ENCODE measurements at places on chromosomes 2 and 18.
A peak's percentile ranks its signal among the peaks of the same experiment; 100 is the strongest.

DNA sequence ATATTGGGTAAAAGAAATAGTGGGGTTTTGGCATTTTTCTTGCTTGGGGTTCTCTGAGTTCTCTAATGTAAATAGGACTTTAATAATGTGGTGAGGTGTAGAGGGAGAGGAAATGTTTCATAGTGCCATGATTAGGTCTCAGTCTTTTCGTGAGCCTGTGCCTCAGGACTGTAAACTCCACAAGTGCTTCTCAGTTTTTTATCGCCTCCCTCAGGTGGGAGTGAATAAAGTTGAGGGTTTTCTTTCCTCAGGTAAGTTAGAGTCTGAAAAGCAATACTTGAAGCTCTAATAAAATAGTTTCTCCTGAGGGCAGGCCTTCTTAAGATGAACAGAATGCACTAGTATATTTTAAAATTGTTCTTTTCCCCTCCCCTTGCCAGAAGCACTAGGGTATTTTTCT lies 243.1 kb upstream of the SETBP1 start:
- no peak for DNase-seq

DNA sequence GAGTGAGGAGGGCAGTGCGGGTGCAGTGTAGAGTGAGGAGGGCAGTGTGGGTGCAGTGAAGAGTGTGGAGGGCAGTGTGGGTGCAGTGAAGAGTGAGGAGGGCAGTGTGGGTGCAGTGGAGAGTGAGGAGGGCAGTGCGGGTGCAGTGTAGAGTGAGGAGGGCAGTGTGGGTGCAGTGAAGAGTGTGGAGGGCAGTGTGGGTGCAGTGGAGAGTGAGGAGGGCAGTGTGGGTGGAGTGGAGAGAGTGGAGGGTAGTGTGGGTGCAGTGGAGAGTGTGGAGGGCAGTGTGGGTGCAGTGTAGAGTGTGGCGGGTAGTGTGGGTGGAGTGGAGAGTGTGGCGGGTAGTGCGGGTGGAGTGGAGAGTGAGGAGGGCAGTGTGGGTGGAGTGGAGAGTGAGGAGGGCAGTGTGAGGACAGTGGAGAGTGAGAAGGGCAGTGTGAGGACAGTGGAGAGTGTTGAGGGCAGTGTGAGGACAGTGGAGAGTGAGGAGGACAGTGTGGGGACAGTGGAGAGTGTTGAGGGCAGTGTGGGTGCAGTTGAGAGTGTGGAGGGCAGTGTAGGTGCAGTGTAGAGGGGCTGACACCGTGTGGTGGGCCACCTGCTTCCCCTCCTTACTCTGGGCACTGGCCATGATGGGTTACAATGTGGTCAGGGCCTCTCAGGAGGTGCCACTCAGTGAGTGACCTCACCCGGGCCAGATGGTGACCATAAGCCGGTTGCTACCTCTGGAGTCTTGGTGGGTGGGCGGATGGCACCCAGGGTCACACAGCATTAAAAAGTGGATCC lies 28.5 kb downstream of the INPP4A start:
- DNase-seq: no peak

- DNase-seq: no peak
Measured at GRCh38 chr2:216068-216467, 47.8 kb downstream of the SH3YL1 start.

DNA sequence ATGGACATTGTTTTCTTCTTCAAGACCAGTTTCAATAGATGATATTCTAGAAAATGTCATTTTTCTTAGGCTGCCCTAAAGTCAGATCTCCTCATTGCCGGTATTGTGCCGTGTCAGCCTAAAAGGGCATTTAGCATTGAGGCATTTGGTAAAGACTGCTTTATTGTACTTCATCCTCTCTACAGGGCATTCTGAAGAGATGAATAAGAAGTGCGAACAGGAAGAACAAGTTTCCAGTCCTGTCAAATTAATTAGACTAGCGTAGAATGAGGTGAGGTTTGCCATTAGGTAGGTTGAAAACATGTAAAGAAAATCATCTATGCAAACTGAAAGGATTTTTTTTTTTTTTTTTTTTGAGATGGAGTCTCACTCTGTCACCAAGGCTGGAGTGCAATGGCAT lies 60.6 kb downstream of the ETAA1 start:
- DNase-seq: no peak

GRCh38 chr2:152715854-152716428 lies 1.3 kb downstream of the PRPF40A start:
- no peak for DNase-seq

DNA sequence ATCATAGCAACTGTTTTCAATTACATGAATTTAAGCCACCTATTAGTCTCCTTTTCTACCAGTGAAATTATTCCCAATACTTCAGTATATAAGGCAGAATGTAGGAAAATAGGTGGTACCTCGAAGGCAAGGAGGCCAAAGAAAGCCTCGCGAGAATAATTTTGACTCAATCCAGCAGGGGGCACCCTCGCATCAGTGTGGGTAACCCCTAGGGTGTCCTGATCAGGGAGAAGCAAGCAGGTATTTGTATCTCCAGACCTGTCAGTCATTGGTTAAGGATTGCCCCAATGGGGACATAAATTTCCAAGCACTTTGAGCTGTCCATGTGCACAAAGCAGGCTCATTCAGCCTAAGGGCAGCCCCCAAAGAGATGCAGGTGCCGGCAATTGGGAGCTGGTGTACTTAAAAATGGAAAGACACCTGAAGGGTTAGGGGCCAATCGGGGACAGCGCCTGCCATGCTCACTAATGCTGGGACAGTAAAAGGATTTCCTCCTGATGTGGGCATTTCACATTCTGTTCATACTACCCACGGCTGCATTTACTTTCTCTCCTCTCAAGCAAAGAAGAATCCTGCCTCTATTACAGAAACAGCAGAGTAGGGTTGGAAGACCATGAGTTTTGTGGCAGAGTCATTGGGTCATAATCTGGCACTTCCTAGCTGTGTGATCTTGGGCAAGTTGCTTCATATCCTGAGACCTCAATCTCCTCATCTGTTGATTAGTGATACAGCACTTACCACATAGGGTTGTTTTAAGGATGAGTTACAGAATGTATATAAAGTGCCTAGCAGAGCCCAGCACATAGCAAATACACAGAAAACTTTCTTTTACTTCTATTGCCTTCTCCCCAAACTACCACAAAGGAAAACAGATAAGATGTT lies 136.1 kb downstream of the ICOS start:
- peak; percentile 1 for DNase-seq

DNA sequence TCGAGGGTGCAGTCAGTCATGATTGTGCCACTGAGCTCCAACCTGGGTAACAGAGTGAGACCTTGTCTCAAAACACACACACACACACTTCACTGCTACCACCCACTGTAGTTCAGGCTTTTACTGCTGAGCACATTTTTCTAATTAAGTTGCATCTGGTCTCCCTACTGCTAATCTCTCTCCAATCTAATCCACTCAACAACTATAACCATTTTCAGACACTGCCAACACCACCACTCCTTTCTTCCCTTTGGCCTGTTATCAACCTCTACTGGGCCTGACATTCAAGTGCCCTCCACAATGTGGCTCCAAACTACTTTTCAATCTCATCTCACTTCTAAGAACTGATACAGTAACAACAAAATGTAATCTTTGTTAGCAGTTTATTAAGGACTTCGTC lies 44.8 kb downstream of the RMP24 start:
- no peak for DNase-seq

GRCh38 chr2:165743442-165743841 lies 50.6 kb downstream of the GALNT3 start:
- no peak for DNase-seq

- DNase-seq: no peak
Measured at GRCh38 chr2:79547568-79547967, 34.7 kb downstream of the CTNNA2 start.

- DNase-seq: no peak
Measured at GRCh38 chr2:26268213-26268612, 23.5 kb downstream of the HADHB start.

DNA sequence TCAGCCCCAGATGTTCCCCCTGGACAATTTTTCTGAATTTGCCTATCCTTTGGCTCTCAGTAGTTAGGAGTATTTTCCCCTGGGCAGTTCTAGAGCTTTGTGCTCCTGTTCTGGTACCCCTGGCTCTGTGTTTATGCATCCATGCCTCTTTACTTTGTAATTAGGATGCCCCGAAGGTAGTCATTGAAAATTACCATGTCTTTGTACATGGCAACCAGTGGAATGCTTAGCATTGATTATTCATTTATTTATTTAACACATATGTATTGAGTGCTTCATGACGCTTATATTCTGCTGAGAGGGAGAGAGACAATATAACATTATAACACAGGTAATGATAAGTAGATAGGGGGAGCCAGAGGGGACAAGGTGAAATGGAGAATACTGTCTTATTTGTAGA lies 346.5 kb downstream of the PARD3B start:
- DNase-seq: no peak

- DNase-seq: no peak
Measured at GRCh38 chr2:204888222-204888621, 342.9 kb downstream of the PARD3B start.

DNA sequence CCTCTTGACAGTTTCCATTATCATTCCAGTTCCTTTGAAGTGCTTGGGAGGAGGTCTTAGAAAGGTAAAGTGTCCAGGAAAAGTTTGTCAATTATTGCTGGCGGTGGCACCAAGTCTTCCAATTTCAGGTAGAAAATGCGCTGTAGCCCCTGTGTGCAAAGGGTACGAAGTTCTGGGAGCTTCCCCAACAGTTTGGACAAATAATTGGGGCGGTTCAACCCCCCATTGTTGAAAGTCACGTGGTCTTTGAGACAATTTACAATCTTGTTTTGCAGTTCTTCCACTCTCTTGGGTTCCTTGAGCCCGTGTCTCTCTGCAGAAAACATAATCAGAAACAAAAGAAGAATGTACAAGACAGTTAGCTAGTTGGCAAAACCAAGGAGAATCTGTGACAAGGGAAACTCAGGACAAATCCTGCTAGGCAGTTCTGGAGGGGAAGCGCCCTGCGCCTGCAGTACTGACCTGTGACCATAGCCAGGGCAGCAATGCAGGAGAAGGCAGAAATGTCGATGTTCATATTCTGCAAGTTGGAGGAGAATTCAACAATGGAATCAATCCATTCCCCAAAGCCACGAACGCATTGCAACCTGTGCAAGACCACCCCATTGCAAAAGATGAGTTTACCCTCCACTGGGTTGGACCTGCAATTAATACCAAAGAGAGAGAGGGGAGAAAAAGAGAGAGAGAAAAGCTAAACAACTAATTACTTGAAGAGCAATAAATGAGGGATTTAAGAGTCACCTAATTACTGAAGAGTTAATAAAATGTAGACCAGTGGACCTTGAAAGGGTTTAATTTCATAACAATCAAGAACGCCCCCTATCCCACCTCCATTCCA lies 6.6 kb downstream of the NR4A2 start:
- DNase-seq: no peak

- no peak for DNase-seq
Measured at GRCh38 chr2:63663013-63663864, 74.5 kb downstream of the MDH1 start.

DNA sequence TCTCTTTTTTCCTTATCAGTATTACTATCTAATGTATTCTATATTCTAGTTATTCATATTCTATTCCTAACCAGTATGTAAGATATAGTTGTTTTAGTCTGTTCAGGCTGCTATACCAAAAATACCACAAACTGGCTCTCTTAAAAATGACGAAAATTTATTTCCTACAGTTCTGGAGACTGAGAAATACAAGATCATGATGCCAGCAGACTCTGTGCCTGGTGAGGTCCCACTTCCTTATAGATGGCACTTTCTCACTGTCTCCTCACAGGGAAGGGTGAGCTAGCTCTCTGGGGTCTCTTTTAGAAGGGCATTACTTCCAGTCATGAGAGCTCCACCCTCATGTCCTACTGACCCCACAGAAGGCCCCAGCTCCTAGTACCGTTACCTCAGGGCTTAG lies 4.8 kb upstream of the ARHGAP15 start:
- no peak for DNase-seq

- DNase-seq: no peak
Measured at GRCh38 chr2:43214253-43214652, 12.2 kb downstream of the ZFP36L2 start.

DNA sequence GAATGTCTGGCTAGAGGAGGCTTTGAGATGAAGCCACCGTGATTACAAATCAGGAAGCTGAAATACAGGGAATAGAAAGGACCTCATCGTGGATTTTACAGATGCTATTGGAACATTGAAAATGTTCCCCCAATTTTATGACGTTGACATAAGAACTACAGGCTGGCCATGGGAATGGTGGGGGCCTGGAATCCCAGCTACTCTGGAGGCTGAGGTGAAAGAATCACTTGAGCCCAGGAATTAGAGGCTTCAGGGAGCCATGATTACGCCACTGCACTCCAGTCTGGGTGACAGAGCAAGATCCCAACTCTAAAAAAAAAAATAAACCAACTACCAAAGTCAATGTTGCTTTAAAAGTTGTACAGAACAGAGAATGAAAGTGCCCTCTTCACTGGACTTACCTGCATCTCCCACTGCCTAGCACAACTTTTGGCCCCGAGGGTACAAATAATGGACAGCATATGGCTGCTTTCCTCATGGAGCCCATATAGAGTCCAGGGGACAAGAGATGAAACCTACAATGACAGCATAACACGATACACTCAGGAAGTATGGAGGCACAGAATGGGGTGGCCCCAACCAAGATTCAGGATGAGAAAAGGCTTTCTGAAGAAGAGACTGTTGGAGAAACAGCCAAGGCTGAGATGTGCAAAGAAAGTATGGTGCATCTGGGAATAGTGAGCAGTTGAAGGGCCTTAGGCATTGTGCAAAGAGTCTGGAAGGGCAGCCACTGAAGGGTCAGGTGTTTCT lies 254.8 kb downstream of the MYCN start:
- no peak for DNase-seq

- DNase-seq: no peak
Measured at GRCh38 chr2:237438080-237438940, 24.3 kb upstream of the COL6A3 start.

- DNase-seq: no peak
Measured at GRCh38 chr18:29041976-29042375, 865.0 kb upstream of the CDH2 start.

- no peak for DNase-seq
Measured at GRCh38 chr2:200378652-200379290, 72.3 kb downstream of the SPATS2L start.

DNA sequence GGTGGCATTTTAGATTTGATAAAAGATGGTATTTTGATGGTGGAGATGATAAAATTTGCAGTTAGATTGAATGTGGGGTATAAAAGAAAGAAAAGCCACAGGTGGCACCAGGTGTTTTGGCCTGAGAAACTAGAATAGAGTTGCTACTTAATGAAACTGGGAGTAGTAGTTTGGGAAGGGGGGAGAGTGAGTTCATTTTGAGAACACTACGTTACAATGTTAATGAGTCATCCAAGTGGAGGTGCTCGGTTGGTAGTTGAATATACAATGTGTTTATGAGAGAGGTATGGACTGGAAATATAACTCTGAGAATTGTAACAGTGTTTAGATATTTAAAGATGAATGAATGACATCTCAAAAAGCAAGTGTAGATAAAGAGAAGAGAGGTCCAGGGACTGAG lies 26.4 kb downstream of the EPG5 start:
- no peak for DNase-seq

Data from nucleus accumbens (tissue), 56 donors.